Renal pelvis (tissue), 12 donors: ENCODE measurements at places on chromosomes 3 and 15. TPM values are rescaled to one million over a fixed set of nuclear protein-coding genes. Genes with fewer than 3 reads are reported as not detected.

The WNT5A gene
- polyA plus RNA-seq, result 38.4 TPM

- no peak for DNase-seq
Observed at GRCh38 chr3:14305324-14305723, 97.1 kb upstream of the SLC6A6 start.

The UPK1B gene
- polyA plus RNA-seq, result 13.2 TPM

The ERICH6 gene
- 1.00 TPM for polyA plus RNA-seq

- no peak for DNase-seq
Observed at GRCh38 chr3:69400683-69401082, 14.8 kb upstream of the FRMD4B start.
